Stimulated activated CD4-positive, alpha-beta T cell treated with anti-CD3 and anti-CD28 coated beads, Interleukin-12 subunit alpha, Interleukin-12 subunit beta, amount 100 ng/mL, for 48 hours (primary cell): ENCODE measurements at places on chromosomes 5 and 9.

DNA sequence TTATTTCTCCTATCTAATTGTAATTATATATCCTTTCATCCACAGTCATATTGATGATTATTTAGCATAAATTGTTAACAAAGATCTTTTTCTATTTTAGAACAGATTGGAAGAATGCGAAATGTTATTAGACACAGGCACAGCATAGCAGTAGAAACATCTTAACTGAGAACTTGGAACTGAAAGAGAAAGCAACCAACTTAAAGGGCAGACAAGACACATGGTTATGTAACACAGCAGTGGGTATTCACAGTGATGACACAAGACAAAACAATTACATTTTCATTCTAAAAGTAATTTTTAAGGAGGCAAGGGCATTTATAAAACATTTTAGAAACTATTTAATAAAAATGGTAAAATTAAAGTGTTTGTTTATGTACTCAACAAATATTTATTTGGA is 57.7 kb upstream of the MEF2C start:
- no peak for DNase-seq

GRCh38 chr5:149585910-149586309 is 4.6 kb downstream of the ARHGEF37 start:
- no peak for DNase-seq

DNA sequence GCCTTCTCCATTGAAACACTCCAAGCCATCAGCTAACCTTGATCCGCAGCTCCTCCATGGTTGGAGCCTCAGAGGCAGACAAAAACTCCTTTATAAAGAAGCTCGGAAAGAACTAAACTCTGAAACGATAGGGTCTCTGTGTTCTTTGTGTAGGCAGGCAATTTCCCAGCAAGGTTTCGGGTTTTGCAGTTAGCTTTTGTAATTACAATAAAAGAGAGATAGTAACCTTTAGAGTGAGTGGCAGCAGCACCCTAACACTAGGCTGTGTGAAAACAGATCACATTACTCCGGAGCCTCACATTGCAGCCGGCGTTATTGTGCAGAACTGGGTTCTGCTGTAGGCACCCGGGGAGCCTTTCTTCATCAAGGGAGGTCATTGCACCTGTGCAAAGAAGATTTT is 115.8 kb upstream of the MAP3K1 start:
- no peak for DNase-seq

GRCh38 chr5:28408186-28408585 is 1369.8 kb upstream of the CDH9 start:
- no peak for DNase-seq

DNA sequence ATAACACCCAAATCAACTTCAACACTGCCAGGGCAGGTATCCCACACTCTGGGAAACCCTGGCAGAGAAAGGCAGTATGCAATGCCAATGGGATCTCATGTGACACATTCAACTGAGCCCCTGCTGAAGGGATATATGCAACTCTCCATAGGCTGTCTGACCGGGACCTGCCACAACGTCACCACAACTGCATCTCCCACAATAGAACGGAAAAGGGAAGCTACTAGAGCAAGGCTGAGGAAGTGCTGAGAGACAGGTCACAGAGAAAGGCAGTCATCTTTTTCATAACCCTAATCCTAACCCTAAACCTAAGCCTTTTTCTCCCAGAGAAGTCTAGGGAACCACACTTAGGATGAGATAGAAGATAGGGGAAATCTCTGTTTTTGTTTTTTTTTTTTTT is 345.9 kb upstream of the CD180 start:
- no peak for DNase-seq

DNA sequence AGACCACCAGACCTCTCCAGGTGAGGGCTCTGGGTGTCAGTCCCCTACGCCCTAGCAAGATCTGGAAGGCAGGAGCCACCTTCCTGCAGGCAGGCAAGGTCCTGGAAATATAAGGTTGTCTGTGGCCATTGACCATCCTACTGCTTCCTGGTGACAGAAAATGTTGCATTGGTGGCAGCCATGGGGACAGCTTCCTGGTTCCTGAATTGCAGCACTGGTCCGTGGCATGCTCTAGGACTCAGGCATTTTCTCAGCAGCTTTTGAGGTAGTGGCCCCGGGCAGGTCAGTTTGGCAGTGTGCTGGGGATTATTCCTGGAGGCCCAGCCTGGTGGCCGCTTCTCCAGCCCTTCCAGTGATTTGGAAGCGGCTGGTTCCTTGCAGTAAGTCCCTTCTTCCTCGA is 36.6 kb upstream of the KCNMB1 start:
- DNase-seq, result no peak

- DNase-seq, result no peak
Observed at GRCh38 chr5:125604104-125604503, 819.1 kb upstream of the GRAMD2B start.

DNA sequence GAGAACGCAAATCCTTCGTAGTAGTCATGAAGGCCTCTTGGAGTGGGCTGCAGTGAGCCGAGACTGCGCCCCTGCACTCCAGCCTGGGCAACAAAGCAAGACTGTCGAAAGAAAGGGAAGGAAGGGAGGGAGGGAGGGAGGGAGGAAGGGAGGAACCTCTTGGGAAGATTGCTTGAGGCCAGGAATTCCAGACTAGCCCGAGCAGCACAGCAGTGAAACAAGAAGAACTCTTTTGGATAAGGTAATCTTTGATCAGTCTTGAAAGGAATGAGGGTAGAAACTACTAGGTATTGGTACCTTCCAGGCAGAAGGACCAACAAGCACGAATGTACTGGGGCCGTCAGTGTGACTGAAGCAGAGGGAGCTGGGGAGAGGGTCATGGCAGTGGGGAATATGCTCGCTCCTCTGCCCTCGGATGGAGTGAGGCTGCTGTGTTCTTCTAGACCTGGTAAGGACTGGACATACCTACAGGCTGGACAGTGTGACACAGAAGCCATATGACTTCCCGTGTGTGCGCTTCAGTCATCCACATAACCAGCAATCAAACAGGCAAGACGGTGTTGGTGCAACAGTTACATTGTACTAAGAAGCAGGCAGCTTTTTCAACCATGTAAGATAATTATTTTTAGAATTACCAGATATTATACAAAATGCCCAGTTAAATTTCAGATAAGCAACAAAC is 45.2 kb downstream of the P4HA2 start:
- no peak for DNase-seq

DNA sequence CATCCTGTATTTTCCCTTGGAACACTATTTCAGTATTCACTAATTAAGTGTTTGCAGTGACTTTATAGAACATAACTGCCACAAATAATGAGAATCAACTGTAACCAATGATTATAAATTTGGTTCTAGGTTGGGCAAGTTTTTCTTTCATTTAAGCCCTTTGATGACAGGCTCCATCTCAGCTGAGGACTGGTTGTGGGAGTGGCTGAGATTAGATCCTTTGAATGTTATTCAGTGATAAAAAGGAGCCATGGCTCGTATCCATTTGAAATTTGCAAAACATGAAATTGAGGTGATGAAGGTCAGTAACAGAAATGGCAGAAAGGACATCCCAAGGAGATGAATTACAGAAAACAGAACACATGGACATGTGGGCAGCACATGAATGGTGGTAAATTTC is 138.1 kb upstream of the PCA3 start:
- no peak for DNase-seq

DNA sequence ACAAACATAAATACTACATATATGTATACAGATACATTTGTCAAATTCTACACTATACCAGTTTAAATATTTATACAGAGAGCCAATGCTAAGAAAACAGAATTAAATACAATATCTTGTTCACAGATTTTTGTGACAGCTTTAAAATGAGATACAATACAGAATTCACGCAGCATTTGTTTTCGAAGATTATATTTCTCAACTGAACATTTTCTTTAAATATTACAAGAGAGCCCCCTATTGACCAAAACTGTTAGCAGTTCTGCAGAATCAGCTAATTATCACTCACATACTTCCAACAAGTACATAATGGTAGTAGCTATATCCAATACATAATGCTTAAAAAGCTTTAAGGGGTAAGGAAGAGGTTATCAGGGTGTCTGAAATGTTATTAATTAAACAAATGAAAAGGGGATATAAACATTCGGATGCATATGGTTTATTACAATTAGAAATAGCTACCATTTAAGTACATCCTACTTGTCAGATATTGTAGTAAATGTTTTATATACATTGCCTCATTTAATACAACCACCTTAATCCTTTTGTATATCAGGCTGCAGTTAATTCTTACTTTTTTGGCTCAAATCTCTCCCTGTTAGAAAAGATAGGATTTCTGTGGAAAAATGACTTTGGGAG is 31.7 kb downstream of the ZDHHC21 start:
- DNase-seq, result no peak

GRCh38 chr5:181149806-181150733 is 2.7 kb downstream of the OR2V2 start:
- DNase-seq, result no peak

DNA sequence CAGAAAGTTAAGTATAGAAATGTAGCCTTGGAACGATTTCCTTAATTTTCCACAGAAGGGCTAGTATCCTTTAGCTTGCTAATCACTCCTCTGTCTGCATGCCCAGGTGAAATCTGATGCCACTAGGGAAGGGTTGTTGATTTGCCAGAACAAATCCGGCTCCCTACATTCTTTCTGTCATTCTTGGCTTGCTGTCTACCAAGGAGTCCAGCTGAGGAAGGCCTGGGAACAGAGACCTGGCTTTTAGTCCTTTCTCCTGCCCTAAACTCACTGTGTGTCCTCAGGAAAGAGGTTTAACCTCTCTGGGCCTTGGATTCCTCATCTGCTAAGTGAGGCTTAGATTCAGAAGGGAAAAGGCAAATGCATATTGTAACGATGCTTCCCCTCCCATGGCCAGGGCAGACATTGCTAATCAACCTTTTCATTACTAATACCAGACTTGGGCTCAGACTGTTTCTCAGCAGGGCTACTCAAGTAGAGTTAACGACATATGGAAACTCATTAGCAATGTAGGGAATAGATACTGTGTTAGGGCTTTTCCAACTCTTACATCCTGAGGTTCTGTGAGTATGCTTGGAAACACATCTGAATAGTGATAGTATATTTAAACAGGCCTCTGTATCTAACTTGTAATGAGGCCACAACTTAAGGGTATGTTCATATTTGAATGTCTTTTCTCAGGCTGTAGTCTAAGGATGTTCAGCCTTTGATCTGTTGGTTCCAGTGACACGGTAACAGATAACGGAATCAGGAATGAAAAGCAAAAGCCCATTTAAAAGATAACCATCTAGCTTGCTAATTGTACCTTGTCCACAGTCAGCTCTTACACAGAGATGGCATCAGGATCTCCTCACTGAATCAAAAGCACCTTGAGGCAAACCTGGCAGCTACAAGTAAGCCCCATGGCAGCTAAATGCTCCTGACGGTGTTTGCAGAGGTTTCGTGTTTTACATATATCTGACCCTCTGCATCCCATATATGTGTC is 4.1 kb downstream of the GALNT10 start:
- no peak for DNase-seq

GRCh38 chr5:169954786-169955185 is 25.5 kb downstream of the INSYN2B start:
- DNase-seq, result no peak

DNA sequence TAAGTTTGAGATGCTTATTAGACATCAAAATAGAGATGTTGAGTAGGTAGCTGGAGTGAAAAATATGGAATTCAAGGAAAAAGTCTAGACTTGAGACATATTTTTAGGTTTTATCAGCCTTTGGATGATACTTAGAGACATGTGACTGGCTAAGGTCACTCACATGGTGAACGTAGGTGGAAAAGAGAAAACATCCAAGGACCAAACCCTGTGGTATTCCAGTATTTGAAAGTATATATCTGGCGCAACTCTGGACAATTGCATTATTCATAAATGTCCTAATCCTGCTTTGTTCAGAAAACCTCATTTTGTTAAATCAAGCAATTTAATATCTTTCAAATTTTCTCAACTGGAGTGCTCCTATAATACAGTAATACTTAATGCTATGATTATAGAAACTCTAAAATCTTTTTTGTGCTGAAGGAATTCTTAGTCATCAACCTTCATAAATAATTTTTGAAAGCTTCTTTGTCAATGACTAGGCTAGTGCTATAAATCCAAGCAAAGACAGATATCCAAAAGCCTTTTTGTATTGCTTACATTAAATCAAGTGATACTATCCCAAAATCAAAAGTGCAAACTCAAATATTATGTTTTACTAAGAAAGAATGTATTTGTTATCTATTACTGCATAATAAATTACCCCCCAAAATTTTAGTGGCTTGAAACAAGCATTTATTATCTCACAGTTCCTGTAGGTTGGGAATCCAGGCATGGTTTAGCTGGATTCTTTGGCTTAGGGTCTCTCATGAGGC is 452.0 kb downstream of the ENC1 start:
- no peak for DNase-seq

DNA sequence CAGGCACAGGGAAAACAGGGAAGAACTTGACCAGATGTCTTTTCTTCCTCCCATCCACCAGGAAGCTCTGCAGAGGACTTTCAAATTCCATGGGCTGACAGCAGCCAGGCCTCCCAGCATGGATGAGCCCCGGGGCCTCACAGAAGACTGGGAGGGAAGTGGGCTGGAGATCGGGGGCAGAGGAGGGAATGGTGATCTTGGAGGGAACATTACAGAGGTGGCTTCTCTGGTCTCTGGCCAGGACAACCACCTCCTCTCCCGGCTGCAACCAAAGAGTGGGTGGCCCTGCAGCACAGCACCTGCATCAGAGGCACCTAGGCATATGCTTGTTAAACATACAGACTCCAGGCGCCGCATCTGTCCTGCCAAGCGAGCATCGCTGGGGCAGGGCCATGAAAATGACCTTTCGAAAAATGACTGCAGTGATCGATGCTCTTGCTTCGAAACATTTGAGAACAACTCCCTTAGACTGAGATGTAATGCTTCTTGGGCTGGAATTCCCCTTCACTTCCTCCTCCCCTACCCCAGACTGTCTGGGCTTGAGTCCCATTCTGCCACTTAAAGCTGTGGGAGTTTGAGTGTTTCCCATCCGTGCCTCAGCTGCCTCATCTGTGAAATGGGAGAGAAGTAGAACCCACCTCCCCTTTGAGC is 68.7 kb upstream of the UNC5A start:
- no peak for DNase-seq

GRCh38 chr9:123065196-123065595 is 31.7 kb downstream of the GPR21 start:
- DNase-seq, result no peak

GRCh38 chr9:36945999-36946398 is 88.1 kb downstream of the PAX5 start:
- DNase-seq, result no peak

- no peak for DNase-seq
Observed at GRCh38 chr5:16493261-16493660, 27.7 kb upstream of the ZNF622 start.

DNA sequence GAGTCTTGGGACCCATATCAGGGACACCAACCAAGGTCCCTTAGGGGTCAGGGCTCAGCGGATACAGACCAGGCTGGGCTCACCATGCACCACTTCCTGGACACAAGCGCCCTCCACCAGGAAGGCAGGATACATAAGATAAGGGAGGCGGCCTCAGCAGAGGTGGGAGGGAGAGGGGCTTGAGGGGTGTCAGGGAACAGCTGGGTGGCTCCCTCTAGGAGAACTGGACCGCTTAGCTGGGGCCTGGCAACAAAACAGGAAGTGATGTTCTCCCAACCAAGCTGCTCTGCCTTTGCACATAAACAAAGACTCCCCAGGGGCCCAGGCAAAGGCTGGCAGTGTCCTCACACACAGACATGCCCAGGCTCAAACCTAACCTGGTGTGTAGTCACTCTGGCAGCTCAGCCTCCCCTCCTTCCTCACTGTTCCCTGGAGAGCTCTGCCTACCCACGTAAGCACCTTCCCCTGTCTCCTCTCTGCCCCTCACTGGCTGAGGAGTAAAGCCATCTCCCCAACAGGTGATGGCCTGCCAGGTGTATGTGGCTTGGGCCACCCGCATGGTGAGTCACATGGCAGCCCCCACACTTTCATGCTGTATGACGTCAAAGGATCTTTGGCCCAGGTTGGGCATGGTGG is 5.8 kb upstream of the BICD2 start:
- DNase-seq, result no peak
